Chondrocyte (in vitro differentiated cells): ENCODE measurements at places on chromosomes 1 and 21. TPM values are rescaled to one million over a fixed set of nuclear protein-coding genes. Genes with fewer than 3 reads are reported as not detected.

- H3K4me3 ChIP-seq, result no peak overlapping the region
- no peaks in the 10 kb centered on the region for H3K27me3 ChIP-seq
- no peak overlapping the region for H3K27ac ChIP-seq
- DNase-seq, result no peak
- peaks cover 15% of the 10 kb centered on the region for H3K4me1 ChIP-seq
These were observed 9.7 kb downstream of the CD2 start for GRCh38 chr1:116763787-116764465.

DNA sequence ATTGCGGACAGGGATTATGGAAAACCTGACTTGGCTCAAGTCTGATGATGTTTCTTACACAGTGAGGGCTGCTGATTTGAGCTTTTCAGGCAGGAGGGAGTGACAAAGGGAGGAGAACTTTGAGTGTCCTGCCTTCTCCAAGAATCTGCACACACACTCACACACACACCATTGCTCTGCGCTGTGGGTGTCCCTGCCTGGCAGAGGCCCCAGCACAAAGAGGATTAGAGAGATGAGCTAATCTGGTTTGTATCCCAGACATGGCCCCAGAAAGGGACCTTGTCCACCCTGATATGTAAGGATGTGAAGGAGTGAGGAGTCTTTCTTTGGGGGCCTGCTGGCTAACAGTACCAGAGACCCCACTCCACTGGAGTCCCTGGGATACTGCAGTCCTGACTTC is 5.9 kb upstream of the WNT2B start:
- H3K27me3 ChIP-seq, result peaks cover 11% of the 10 kb centered on the region
- peaks cover 11% of the 10 kb centered on the region for H3K4me1 ChIP-seq
- H3K27ac ChIP-seq, result no peak overlapping the region
- H3K4me3 ChIP-seq, result peak overlapping the region; percentile 62
- no peak for DNase-seq
- H3K36me3 ChIP-seq, result no peaks in the 10 kb centered on the region

GRCh38 chr1:12600335-12600734 is 17.7 kb downstream of the DHRS3 start:
- no peaks in the 10 kb centered on the region for H3K27me3 ChIP-seq
- peaks cover 2% of the 10 kb centered on the region for H3K36me3 ChIP-seq
- no peak for DNase-seq
- no peak overlapping the region for H3K27ac ChIP-seq

- H3K27ac ChIP-seq, result peak overlapping the region; percentile 46
- H3K4me1 ChIP-seq, result peaks cover 5% of the 10 kb centered on the region
- no peak for DNase-seq
- no peak overlapping the region for H3K4me3 ChIP-seq
- H3K27me3 ChIP-seq, result peaks cover 37% of the 10 kb centered on the region
These were observed 14.3 kb upstream of the OLIG2 start for GRCh38 chr21:33011462-33011861.

- H3K27me3 ChIP-seq, result no peaks in the 10 kb centered on the region
- peaks cover 21% of the 10 kb centered on the region for H3K36me3 ChIP-seq
- no peak overlapping the region for H3K27ac ChIP-seq
These were observed 308.0 kb downstream of the HMCN1 start for GRCh38 chr1:186042230-186042629.

GRCh38 chr1:178945763-178946266 is 74.9 kb upstream of the ANGPTL1 start:
- no peaks in the 10 kb centered on the region for H3K36me3 ChIP-seq
- peaks cover 10% of the 10 kb centered on the region for H3K4me1 ChIP-seq
- no peaks in the 10 kb centered on the region for H3K27me3 ChIP-seq
- H3K27ac ChIP-seq, result no peak overlapping the region

- H3K27ac ChIP-seq, result no peak overlapping the region
- H3K27me3 ChIP-seq, result no peaks in the 10 kb centered on the region
- no peaks in the 10 kb centered on the region for H3K4me1 ChIP-seq
- H3K36me3 ChIP-seq, result no peaks in the 10 kb centered on the region
These were observed 117.1 kb upstream of the DUSP10 start for GRCh38 chr1:221858818-221859611.

GRCh38 chr1:93617670-93618499 is 63.8 kb downstream of the BCAR3 start:
- no peak for DNase-seq
- no peak overlapping the region for H3K4me3 ChIP-seq
- peaks cover 76% of the 10 kb centered on the region for H3K4me1 ChIP-seq

GRCh38 chr21:46121286-46122221 is 23.6 kb downstream of the COL6A2 start:
- no peak overlapping the region for H3K4me3 ChIP-seq
- H3K36me3 ChIP-seq, result peaks cover 28% of the 10 kb centered on the region
- no peaks in the 10 kb centered on the region for H3K27me3 ChIP-seq
- H3K27ac ChIP-seq, result no peak overlapping the region
- peaks cover 8% of the 10 kb centered on the region for H3K4me1 ChIP-seq
- DNase-seq, result peak; percentile 87

GRCh38 chr1:41161846-41162245 is 80.3 kb downstream of the SCMH1 start:
- no peak for DNase-seq
- no peak overlapping the region for H3K4me3 ChIP-seq
- peaks cover 4% of the 10 kb centered on the region for H3K4me1 ChIP-seq
- H3K36me3 ChIP-seq, result peaks cover 5% of the 10 kb centered on the region

DNA sequence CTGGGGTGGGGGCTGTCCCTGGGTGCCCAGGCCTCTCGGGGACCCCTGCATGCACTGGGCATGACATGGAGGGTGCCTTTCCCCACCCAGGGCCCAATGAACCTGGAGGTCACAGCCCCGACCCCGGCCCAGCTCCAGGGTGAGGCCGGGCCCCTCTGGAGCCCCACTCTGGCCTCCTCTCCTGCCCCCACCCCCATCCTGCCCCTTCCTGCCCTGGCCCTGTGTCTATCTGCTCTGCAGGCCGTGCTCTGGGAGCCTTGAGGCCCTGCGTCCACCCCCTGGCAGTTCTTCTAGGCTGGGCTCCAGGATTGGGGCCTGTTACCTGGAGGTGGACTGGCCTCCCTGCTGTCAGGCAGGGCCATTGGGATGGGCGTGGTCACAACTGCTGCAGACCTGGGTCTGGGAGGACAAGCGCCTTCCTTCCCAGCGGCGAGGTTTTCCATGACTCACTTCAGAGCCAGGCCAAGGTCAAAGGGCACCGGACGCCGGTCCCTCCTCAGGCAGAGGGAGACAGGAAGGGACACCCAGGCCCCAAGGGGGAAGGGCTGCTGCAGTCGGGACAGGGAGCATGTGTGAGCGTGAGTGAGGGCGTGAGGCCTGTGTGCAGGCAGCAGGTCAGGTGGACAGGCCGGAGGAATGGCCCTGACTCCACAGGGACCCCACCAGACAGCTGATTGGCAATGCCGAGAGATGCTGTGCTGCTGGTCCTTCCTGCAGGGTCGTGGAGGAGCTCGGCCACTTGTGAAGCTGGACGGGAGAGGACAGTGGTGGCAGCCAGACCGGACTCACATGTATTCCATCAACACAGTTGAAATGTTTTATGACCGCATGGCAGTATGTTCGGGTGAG is 31.1 kb upstream of the POFUT2 start:
- no peaks in the 10 kb centered on the region for H3K36me3 ChIP-seq
- H3K4me1 ChIP-seq, result peaks cover 47% of the 10 kb centered on the region
- peak; percentile 85 for DNase-seq
- H3K27me3 ChIP-seq, result no peaks in the 10 kb centered on the region
- H3K27ac ChIP-seq, result peak overlapping the region; percentile 65
- H3K4me3 ChIP-seq, result no peak overlapping the region

The XCL1 gene
- 0.25 TPM in 1 of 3 replicates, not detected in the others for total RNA-seq

The MYOG gene
- not detected in 3 replicates for total RNA-seq

The LRRC71 gene
- total RNA-seq, result not detected in 3 replicates
